ENCODE measurements at places on chromosomes 3 and 15. TPM values are rescaled to one million over a fixed set of nuclear protein-coding genes. Genes with fewer than 3 reads are reported as not detected.

DNA sequence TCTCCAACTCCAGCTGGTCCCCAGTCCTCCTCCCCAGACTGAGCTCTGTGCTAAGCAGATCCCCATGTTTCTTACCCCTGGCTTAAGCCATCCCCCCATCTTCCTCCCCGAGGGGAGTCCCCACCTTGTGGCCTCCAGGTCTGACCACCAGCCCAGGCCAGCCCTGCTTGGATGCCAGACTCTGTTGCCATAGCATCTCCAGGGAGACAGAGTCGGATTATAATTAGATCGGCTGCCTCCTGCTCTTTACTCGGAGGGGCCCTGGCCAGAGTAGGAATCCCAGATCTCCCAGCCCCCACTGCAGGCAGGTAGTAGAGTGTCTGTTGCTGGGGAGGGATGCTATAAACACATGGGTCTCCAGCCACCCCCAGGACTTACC lies 2.4 kb downstream of the KLHDC8B start:
- DNase-seq, result no peak

DNA sequence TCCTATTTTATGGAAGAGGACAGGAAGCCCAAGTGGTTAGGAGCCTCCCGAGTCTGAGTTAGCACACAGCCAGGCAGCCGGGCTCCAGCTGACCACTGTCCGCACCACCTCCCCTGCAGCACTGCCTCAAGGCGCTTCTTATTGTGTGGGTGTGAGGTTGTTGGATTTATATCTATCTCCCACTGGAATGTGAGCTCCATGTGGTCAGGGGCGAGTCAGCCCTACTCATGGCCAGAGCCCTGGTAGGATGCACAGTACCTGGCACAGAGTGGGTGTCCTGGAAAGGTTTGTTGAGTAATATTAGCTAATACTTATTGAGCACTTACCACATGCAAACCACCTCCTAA lies 9.7 kb upstream of the FBLN2 start:
- no peak for DNase-seq

DNA sequence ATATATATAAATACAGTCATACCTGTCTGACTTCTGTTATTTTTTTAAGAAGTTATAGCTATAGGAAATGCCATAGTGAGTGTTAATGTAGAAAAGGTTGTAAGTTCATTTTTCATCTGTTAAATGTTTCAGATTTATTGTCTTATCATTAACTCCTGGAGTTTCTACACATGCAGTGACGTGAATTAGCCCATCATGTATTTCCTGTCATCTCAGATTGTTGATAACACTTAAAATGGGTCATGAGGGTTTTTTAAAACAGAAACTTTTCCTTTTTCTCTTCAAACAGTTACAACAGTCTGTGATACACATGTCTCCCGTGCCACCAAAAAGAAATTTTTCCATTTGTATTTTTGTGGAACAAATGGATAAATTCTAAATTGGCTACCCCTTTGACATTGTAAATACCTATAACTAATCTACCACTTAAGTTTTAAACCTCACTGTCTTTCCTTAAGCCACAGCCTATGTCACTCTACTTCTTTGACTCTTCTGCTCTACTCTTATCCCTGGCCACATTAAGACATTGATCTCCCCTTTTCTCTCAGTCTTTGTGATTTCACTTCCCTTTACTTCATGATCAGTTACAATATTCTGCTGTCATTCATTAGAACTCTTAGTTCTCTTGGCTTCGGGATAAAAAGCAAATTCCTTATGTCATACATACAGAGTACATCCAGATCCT lies 89.1 kb downstream of the NEO1 start:
- DNase-seq, result no peak

- DNase-seq, result no peak
Observed at GRCh38 chr15:75770131-75770530, 57.5 kb upstream of the CSPG4 start.

- peak; percentile 90 for DNase-seq
Observed at GRCh38 chr15:31434588-31435260, 108.1 kb downstream of the KLF13 start.

- DNase-seq, result no peak
Observed at GRCh38 chr15:64149893-64150578, 1.5 kb upstream of the SNX22 start.

- no peak for DNase-seq
Observed at GRCh38 chr15:81084716-81085115, 49.4 kb upstream of the CFAP161 start.

DNA sequence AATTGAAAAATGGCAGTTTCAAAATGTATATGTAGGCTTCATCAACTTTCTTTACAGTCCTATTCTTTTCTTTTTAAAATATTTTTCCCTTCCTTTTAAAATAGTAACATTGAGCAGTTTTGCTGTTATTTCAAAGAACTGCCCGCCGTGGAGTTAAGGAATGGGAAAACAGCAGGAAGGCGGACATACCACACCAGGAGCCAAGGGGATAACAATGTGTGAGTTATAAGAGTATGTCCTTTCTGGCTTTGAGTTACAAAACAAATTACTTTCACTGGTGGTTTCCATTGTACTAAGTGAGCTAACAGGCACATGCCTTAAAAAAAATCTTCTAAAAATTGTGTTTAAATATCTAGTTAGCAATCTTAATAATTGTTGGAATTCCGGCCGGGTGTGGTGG lies 37.4 kb upstream of the FBXL22 start:
- no peak for DNase-seq

DNA sequence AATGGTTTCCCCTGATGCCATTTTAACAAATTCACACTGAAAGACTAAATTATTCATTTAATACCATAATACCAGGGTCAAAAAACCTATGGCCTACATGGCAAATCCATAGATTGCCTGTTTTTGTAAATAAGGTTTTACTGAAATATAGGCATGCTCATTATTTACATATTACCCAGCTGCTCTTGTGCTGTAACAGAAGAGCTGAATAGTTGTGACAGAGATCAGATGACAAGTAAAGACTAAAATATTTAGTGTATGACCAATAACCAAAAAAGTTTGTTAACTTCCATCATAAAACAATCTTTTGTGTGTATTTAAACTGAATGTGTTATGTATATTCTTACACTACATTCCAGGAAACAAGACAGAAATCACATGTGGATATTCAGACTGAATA lies 60.2 kb downstream of the DENND4A start:
- no peak for DNase-seq

- no peak for DNase-seq
Observed at GRCh38 chr3:46931631-46932331, 44.8 kb downstream of the CCDC12 start.

DNA sequence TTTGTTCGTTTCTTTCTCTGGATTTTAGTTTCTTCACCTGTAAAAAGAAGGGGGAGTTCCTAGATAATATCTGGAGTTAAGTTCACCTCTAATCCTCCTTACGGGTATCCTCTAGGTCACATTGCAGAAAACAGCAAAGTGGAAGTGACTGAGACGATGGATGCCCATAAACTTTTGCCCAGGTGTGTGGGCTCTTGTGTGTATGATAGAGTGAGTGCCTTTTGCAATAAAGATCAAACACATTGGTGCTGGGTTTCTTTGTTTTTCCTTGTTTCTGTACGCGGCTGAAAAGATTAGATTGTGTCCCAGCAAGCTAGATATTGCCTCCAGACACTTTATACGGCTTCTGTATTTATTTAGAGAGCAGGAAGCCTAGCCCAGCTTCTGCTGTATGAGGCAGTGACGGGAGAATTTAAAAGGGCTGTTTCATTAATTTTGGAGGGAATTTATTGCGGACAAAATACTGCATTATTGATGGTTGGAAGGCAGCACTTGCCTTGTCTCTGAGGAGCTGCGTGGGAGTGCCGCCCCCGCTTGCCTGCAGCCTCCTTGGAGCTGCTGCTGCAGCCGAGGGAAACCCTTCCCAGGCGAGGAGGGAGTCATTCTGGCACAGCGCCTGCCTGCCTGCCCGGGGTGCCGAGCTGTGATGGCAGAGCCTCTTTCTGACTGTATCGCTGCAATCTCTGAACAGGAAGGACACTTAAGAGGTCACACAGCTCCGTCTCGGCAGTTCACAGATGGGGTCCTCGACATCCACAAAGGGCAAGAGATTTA lies 38.5 kb downstream of the PYDC2 start:
- DNase-seq, result no peak

DNA sequence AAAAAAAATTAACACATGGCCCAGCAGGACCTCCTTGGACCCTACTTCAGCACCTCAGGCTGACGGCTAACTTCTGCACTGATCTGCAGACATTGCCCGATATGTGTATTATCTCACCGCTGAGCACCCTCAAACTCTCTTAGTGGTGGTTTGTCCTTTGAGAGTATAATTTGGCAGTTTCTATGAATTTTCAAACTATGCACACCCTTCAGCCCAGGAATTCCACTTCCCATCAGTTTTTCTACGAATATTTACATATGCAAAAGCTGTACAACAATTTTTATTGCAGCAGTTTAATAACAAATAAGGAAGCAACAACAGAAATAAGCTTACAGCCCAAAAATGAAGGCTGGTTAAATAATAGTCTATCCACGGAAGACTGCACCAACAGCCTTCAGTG lies 44.6 kb downstream of the HES1 start:
- DNase-seq, result no peak

GRCh38 chr3:188437926-188438325 lies 284.0 kb downstream of the LPP start:
- DNase-seq, result no peak

DNA sequence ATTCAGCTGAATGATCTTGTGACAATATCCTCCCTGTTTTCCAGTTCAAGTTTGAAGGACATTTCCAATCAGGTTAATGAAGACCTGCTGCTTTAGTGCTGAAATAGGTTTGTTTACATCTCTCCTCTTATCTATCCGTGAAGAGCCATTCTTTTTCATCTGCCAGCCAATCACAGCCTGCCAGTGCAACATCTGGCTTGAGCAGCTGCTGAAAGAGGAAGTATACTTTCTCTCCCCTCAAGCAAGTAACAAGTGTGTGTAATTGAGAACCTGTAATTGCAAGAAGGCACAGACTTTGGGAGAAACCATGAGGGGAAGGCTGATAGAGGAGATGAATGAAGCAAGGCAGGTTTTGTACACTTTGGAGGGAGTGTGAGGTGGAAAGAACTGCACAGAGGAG lies 404.3 kb downstream of the AGBL1 start:
- DNase-seq, result no peak

DNA sequence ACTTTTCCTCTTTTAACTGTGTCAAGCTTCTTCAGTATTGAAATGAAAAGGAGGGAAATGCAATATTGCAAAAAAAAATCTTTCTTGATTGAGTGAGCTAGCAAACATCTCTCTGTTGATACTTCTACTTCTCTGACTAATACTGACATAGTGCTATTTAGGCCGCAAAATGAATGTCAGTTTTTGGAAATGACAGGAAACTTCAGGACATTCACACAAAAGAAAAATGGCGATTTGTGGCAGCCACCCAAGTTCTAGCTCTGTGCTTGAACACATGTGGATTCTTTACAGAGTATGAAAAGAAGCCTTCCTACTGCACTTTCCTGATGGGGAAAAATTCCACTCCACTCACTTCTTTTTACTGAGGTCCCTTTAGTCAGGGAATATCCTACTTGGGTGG lies 486.8 kb upstream of the ALCAM start:
- no peak for DNase-seq

DNA sequence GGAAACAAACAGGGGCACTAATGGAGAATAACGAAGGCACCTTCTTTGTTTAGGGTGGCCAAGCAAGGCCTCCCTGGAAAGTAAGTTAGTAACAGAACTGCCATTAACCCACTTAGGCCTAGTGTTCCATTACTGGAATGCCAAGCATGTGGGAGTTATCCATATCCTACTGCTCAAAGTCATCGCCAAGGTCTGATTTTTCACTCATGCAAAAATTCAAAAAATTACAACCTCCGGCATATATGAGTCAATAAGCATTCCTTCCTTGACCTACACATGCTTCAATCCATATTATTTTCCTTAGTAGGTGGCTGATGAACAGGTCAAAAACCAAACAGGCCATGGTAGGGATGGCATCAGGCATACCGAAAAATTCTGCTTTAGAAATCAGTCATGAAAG lies 1097.2 kb downstream of the FHIT start:
- DNase-seq, result no peak

GRCh38 chr3:105255350-105255749 lies 111.4 kb upstream of the ALCAM start:
- no peak for DNase-seq

DNA sequence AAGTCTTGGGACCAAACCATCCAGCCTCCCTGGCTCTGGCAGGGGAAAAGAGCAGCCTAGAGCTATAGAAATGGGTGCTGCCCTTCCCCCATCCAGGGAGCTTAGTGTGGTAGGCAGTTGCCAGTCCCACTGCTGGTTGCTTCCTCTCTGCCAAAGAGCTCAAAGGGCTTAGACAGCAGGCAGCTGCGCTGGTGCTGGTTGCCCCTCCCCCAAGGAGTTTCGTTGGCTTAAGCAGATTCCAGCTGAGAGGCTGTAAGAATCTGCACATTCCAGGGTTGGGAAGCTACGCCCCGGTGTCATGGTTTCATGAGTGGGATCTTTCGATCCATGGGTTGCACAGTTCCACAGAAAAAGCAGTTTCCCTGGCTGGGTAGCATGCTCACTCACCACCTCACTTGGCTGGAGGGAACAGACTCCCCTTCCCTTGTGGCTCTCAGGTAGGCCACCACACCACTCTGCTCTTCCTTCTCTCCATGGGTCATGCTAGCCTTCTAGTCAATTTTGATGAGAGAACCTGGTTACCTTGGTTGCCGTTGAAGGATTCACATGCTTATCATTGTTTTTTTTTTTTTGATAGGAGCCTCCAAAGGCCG lies 195.1 kb downstream of the EPHA6 start:
- no peak for DNase-seq

DNA sequence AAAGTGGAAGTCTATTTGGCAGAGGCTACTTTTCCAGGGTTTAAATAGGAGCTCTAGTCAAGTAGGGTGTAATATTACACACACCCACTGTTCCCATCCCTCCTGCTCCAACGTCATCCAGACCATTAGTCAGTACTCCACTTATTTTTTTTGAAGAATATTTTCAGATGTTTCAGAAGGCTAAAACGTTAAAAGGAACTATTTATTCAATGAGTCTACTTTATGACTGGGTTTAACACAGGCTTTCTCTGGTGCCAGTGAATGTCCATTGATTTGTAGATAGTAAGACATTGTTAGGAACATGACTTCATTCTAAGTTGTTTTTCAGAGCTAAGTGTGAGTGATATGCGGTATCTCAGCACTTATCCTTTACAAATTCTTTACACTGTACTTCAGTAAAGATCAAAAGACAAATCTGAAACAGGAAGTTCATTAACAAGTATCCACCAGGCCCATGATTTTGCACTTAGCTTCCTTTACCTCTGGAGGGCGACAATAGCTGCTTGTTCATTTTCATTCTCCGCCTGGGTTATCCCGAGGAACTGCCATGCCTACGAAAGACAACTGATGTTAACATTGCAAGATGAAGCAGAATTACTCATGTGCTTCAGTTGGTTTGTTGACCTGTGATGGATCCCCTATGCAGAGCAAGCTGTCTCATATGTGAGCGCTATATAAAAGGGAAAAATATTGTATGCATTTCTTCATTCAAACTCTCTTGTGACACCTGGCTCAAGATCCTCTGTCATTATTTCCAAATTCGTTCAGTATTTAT lies 158.7 kb downstream of the USP13 start:
- peak; percentile 7 for DNase-seq

GRCh38 chr3:13515786-13516759 lies 32.9 kb upstream of the FBLN2 start:
- no peak for DNase-seq

EIF2B5 gene
- 55.4 TPM for total RNA-seq

SLC51A gene
- total RNA-seq, result not detected

FOXL2NB gene
- not detected for total RNA-seq

ZNF654 gene
- 19.1 TPM for total RNA-seq

CPNE4 gene
- total RNA-seq, result 0.17 TPM

C3orf85 gene
- total RNA-seq, result not detected

CELSR3 gene
- 17.4 TPM for total RNA-seq

SNX22 gene
- 0.60 TPM for total RNA-seq

COL7A1 gene
- 5.3 TPM for total RNA-seq

FYTTD1 gene
- 31.6 TPM for total RNA-seq

CCR1 gene
- 0.17 TPM for total RNA-seq

GRAMD2A gene
- 0.07 TPM for total RNA-seq

SHF gene
- total RNA-seq, result 11.7 TPM
